ENCODE measurements at places on chromosomes 2 and 18. TPM values are rescaled to one million over a fixed set of nuclear protein-coding genes. Genes with fewer than 3 reads are reported as not detected.
A peak's percentile ranks its signal among the peaks of the same experiment; 100 is the strongest.

DNA sequence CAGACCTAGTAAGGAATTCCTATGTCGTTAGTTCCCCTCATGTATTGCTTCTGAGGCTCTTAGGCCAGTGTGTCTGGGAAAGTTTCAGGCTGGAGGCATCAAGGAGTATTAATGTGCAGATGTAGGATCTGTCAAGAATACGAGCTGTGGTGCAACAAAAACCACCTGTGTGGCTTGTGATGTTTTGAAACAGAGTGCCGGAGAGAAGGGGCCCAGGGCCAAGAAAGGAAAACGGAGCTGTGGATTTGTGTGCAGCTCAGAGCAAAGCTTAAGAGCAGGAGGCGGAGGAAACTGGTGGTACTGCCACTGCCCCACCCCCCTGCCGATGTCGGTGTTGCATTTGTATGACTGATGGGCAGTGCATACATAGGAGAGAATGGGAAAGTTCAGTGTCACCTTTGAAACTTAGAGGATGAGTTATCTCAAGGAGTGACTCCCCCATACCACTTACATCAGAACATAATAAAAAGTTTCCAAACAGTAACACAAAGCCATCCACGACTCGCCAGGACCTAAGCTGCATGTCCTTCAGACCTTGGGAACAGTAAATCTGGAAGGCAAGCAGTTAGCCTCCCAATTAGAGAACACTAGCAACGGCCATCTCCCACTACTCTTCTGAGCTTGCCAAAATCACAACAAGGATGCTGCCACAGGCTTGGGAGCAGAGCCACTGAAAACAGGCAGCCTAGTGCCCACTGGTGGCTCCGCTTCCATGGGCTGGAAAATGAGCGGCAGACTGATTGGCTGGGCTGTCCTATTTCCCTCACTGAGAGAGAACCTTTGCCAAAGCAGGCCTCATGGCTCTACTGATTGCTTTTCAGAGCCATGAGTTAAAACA is 152.7 kb upstream of the NT5C1B start:
- DNase-seq: peak; percentile 76

GRCh38 chr2:8169443-8169842 is 512.4 kb upstream of the ID2 start:
- DNase-seq: no peak

DNA sequence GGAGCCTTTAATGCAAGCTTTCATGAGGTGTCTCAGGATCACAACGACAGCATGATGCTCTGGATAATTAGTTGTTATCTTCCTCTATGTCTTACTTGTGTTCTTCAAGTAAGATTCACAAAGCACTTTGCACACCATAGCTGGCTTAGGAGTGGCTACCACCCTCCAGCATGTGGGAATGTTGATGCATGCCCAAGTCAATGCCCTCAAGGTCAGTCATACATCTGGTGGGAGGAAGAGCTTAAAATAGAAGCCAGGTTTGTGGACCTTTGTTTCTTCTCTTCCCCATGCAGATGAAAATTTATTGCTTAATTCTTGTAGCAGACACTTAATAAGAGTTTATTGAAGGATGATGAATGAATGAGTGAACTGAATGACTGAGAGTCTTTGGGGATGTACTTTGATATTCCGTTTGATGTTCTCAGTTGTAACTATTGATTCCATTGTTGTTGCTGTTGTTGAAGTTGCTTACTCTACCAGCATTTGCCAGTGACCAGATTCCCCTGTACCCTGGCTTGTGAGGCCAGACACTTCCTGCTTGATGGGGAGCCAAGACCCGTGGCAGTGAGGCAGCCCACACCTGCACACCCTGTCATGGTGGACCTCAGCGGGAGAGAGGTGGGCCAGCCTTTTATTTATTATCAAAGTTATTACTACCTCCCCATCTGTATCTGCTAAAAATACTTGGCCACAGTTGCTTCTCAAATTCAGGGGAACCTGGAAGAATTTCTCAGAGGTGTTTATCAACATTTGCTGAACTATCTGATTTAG is 137.8 kb downstream of the LAMA3 start:
- no peak for DNase-seq

DNA sequence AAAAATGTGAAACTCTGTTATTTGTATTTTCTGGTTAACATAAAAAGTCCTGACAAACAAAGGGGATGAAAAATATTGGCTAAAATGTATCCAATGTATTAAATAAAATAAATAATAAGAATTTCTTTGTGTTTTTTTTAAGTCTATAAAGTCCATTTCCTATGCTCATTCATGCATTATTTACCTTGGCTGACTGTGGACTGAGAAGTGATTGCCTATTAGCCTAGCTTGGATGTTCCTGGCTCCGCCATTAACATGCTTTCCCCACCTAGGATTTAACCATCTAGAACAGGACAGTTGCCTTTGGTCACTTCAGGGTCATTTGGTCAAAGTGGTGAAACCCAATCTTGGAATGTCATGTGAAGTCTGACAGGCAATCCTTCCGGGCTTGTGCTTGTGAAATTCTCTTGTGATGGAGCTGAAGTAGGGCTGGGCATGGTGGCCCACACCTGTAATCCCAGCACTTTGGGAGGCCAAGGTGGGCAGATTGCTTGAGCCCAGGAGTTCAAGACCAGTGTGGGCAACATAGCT is 60.4 kb upstream of the TANC1 start:
- DNase-seq: no peak

GRCh38 chr2:226514895-226515294 is 284.7 kb downstream of the IRS1 start:
- no peak for DNase-seq

DNA sequence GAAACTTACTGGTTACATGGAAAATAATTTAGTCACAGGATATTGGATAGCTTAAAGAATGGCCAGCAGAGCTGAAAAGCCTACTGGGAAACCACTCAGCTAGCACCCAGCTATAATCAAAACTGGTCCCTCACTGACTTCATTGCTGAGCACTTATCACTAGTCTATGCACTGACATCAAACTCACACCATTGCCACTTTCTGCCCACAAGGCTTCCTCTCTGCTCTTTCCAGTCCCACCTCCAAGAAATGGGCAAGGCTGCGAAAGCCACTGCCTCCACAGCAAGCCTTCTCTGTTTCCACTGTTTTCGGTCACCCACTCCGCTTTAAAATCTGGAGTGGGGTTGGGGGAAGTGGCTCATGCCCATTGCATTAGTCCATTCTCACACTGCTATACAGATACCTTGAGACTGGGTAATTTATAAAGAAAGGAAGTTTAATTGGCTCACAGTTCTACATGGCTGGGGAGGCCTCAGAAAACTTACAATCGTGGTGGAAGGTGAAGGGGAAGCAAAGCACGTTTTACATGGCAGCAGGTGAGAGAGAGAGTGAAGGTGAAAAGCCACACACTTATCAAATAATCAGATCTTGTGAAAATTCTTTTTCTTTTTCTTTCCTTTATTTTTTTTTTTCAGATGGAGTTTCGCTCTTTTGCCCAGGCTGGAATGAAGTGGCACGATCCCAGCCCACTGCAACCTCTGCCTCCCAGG is 77.0 kb upstream of the CERS6 start:
- no peak for DNase-seq

DNA sequence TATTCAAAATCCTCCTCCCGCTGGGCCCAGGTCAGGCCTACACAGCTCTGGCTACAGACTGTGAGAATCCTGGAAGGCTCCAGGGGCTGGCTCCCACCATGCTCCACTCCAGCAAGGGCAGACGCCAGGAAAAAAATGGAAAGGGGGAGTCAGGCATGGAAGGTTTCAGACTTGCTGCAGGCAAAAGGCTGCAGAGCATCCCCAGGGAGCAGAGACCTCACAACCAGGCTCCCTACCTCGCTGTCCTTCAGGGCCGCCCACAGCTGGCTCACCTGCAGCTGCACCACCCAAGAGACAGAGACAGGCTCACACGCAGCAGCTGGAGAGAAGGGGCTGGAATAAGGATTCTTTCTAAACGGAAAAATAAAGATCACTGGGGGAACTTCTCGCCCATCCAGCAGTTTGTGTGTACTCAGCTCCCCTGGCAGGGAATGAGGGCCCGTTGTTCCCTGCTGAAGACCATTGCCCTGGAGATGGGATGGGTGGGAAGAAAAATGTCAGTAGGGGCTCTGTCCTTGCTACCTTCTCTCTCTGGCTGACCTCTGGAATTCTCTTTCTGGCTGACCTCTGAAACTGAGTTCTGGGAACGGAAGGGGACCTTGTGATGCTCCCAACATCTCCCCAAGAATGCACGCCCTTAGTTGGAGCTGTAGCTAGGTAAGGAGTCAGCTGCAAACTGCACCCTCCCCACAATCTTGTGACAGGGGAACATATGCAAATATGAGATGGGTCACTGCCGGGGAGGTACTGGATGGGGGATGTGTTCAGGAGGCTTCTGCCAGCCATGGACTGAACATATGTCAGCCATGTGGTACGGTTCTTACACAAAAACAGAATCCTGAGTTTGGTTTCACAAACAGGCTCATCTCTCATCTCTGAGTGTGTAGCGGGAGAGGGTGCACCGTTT is 34.5 kb downstream of the BCL2 start:
- DNase-seq: no peak

GRCh38 chr2:195805283-195805976 is 148.4 kb downstream of the SLC39A10 start:
- DNase-seq: no peak

DNA sequence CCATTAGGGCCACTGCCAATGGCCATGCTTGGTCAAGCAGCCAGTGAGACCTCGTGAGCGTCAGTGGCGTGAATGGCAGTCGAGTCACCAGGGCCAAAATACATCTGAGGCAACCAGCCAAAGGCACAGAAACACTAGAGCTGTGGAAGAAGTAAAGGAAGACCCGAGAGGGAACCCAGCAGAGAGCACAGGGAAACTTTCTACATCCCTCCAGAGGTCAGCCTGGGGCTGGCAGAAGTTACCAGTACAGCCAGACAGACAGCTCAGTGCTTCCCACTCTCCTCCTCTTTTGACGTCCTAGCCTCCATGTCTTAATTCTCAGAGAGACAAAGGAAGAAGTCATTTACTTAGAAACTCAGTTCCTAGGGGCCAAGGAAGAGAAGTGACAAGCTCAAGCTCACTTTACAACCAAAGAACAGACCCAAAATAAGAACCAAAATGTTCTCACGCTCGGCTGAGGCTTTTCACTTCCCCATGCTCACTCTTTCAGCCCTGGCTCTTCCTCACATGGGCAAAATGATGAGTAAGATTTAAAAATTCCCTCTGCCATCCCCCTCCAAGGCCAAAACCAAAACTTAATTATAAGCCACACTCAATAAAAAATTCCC is 8.7 kb downstream of the CYRIA start:
- no peak for DNase-seq

GRCh38 chr2:11567631-11568031 is 33.8 kb downstream of the GREB1 start:
- peak; percentile 44 for DNase-seq

DNA sequence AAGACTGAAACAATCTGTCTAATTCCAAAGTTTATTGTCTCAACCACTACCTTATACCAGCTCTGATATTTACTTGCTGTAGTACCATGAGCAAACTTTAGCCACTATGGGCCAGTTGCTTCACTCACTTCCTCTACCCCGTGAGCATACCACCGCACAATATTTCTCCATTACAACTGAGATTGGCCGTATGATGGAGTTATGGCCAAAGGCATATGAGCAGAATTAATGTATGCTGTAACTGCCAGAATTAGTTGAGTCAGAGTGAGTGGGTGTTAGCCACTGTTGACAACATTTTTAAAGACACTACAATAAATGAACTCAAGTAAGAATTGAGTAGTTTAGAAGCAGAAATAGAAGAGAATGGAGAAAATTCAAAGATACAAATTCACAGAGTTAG is 69.7 kb downstream of the LRATD1 start:
- no peak for DNase-seq

- DNase-seq: peak; percentile 37
Observed at GRCh38 chr2:64626146-64626809, 27.4 kb downstream of the SERTAD2 start.

- DNase-seq: no peak
Observed at GRCh38 chr2:52429171-52429570, 1338.4 kb upstream of the CHAC2 start.

- no peak for DNase-seq
Observed at GRCh38 chr2:220550995-220551700, 923.7 kb downstream of the SLC4A3 start.

DNA sequence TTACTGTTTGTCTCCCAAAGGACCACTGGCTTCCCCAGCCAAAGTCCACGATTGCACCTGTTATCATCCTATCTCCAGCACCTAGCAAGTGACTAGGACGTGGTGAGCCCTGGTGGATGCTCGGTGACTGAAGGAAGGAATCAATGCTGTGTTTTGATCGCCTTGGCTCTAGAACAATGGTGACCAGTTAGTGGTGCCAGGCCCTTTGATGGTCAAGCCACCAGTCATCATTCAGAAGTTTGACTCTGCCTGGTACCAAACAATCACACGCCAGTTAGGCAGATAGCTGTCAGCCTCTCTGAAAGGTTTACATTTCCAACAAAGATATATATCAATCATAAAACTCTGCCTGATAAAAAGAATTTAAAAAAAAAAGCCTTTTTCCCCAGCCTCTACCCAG is 244.1 kb downstream of the SH3BP4 start:
- DNase-seq: no peak

DNA sequence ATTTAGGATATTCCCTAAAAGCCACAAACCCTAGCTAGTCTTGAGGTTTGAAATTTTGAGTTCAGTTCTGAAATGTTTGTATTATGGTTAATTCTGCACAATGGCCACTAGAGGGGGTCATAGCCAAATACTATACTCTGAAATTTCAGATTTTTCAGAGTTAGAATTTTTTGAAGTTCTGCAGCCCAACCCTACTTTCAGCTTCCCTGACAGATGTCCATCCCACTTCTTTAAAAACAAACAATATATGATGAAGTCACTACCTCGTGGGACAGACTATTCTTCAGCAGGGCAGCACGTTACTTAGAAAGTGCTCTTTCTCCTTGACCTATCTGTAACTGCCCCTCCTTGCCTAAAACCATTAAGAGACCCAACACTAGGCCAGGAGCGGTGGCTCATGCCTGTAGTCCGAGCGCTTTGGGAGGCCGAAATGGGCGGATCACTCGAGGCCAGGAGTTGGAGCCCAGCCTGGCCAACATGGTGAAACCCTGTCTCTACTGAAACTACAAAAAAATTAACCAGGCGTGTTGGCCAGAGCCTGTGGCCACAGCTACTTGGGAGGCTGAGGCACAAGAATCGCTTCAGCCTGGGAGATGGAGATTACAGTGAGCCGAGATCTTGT is 48.2 kb upstream of the PAPOLG start:
- no peak for DNase-seq

- DNase-seq: no peak
Observed at GRCh38 chr18:5410582-5410981, 115.1 kb upstream of the ZBTB14 start.

- no peak for DNase-seq
Observed at GRCh38 chr2:144643537-144644336, 123.8 kb upstream of the ZEB2 start.

- DNase-seq: no peak
Observed at GRCh38 chr18:25510096-25510495, 158.1 kb upstream of the ZNF521 start.

GRCh38 chr2:237766340-237766739 is 32.2 kb upstream of the RBM44 start:
- DNase-seq: no peak

The PLEKHH2 gene
- 35.3 TPM for total RNA-seq

The ALPI gene
- not detected for total RNA-seq

The SPP2 gene
- total RNA-seq: not detected

The MEX3C gene
- 20.7 TPM for total RNA-seq

The SIX3 gene
- total RNA-seq: not detected

The GTF2A1L gene
- 30.7 TPM for total RNA-seq

The NR4A2 gene
- 5.0 TPM for total RNA-seq

The SERPINB13 gene
- not detected for total RNA-seq
